Activated CD4-positive, alpha-beta T cell treated with anti-CD3 and anti-CD28 coated beads, Interleukin-2, amount 10 ng/mL, durations not matched to agents 7 days and 5 days (primary cell): ENCODE measurements at places on chromosomes 12 and 14.

- no peak for DNase-seq
Observed at GRCh38 chr12:53955776-53956250, 1.1 kb downstream of the HOXC12 start.

DNA sequence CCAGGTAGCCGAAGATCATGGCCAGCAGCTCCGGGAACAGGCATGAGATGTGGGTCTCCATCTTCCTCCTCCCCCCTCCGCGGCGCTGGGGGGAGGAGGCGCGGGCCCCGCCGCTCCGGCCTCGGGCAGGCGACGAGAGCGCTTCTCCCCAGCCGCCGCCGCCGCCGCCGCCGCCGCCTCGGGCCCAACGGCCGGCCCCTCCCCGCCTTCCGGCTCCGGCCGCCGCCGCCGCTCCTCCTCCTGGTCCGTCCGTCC is 448 bp downstream of the FBXL14 start:
- DNase-seq: no peak

DNA sequence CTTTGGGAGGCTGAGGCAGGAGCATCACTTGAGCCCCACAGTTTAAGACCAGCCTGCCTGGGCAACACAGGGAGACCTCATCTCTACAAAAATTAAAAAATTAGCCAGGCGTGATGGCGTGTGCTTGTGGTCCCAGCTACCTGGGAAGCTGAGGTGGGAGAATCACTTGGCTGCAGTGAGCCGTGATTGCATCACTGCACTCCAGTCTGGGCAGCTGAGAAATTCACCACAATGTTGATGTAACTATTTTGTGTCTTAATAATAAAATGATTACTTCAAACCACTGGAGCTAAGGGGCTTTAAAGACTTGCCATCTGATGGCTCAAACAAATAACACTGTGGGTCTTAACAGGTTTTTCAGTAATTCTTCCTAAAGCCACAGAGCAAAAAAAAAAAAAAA is 10.8 kb downstream of the ERH start:
- no peak for DNase-seq

DNA sequence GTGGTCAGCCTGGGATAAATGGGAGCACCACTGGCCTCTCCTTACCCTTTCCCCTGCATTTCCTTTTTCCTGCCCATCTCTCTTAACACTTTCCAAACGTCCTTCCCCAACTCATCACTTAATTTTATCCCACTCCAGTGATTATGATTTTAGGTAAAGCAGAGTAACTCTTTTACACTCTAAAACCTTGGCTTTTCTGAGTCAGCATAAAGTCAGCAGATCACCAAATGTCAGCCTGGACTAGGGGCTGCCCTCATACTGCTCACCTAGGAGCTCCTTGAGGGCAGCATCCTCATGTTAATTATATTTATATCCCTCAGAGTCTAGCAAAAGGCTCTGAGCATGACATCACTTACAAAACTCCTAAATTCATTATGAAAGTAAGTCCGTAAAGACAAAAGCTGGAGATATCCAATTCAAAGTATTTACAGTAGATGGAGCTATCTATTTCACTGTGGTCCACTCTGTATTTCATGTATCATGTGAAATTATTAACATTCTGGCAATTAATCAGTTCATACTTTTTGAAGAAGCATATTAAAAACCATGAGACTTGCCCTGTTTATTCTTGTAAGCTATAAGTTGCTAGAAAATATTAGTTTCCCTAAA is 17.0 kb upstream of the DICER1 start:
- DNase-seq: no peak

GRCh38 chr12:64566831-64567517 is 43.3 kb upstream of the RASSF3 start:
- no peak for DNase-seq

DNA sequence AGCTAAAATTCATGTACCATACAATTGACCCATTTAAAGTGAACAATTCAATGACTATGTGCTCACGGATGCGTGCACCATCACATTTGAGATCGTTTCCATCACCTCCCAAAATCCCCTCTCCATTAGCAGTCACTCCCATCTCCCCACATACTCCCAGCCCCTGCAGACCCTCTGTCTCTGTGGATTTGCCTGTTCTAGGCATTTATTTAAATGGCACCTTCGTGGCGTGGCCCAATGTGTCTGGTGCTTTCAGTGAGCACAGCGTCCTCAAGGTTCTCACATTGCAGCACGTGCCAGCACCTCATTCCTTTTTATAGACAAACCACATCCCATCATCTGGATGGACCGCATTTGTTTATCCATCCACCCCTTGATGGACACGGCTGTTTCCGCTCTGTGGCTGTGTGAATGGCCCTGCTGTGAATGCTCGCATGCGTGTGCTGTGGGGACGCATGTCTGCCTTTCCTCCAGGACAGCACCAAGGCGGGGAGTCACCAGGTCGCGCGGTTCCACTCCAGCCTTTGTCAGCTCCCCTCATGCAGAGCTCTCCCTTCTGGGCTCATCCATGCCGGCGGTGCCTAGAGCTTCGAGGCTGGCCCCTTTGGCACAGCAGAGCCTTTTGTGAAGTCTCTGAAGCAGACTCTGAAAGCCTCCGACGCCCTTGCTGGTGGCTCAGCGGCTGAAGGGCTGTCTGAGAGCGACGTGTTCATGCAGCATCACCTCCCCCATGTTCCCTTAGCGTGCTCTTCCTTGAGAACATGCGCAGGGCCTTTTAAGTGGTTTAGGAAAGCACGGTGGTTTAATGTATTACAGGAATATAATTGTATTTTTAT is 184.4 kb downstream of the KIF26A start:
- no peak for DNase-seq
